ENCODE measurements at places on chromosomes 6 and 20.

- DNase-seq, result no peak
These were observed 282.7 kb downstream of the NRN1 start for GRCh38 chr6:5723841-5724691.

DNA sequence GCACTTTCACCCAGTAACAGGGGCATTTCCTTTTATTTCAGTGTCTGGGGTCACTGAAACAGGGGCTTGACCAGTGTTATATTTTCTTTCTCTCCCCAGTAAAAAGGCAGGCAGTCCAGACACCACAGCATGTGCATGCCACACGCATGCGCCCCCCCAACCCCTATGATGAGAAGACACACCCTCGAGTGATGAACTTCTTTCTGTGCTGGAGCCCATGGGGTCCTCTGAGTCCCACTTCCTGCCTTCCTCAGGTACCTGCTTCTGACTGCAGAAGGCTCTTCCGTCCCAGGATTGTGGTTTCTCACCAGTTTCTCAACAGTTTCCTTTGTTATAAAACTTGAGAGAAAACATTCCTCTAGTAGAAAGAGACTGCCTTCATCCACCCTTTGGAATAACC is 45.7 kb upstream of the TMEM181 start:
- no peak for DNase-seq

- no peak for DNase-seq
These were observed 10.2 kb upstream of the SGK1 start for GRCh38 chr6:134328138-134328537.

- DNase-seq, result no peak
These were observed 85.3 kb downstream of the OGFRL1 start for GRCh38 chr6:71373943-71374342.

DNA sequence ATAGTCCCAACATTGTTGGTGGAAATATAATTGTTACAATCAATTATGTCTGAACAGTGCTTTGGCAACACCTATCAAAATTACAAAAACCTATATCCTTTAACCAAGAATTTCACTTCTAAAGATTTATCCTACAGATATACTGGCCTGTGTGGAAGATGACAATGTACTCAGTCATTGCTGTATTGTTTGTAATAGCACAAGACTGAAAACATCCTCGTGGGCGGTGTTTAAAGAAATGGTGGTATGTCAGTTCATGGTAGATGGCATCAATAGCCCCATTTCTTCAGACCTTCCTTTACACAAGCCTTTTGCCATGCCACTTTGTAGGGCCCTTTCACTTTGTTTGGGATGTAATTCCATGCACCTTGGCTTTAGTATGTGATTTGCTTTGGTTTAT is 9.8 kb upstream of the TPBG start:
- DNase-seq, result no peak

DNA sequence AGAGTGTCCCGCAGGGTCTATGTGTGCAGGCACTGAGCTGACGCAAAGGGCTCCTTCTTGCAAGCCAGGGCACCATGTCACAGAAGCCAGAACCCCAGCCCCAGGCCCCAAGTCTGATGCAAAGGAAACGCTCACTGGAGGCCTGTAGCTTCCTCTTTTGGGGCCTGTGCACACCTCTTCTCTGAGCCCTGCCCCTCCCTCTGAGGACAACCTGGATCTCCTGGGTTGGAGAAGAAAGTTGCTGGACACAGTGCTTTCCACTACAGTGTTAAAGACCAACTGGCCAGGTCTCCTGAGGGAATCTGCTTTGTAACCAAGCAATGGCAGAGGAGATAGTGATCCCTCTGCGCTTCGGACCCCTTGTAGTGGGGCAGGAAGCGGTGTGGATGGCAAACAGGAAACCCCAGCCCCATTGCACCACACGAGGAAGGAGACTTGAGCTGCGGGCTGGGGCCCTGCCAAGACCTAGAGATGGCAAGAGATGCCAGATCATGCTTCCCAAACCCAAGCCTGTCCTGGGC is 90.0 kb downstream of the PRND start:
- no peak for DNase-seq

- DNase-seq, result no peak
These were observed 91.4 kb downstream of the CD83 start for GRCh38 chr6:14209000-14209399.

- DNase-seq, result no peak
These were observed 195.9 kb upstream of the CST7 start for GRCh38 chr20:24753130-24753529.

DNA sequence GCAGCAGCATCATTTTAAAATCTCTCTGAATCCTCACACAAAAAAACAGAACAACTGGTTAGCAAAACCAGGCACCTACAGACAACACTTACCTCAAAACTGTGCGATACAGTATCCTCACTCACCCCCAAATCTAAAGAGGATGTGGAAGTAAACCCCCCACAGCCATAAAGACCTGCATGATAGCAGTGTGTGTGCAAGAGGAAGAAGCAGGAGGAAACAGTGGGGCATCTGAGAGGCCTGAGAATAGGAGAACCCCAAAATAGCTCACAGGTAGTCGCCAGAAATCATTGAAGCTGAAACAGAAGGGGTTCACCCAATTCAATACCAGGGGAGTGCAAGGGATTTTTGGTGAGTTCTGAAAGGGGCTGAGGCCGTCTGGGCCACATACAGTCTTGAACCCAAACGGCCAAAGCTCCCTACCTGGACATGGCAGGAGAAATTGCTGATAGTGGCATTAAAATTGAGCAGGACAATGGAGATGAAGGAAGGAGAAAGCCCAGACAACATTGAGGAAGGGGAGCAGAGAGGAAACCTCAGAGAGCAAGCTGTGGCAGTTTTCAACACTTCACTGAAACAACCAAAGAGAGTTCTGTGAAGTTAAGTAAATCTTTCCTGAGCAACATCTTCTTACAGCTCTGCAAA is 129.7 kb downstream of the FIG4 start:
- DNase-seq, result no peak

GRCh38 chr6:151014404-151015100 is 149.1 kb downstream of the MTHFD1L start:
- DNase-seq, result no peak

DNA sequence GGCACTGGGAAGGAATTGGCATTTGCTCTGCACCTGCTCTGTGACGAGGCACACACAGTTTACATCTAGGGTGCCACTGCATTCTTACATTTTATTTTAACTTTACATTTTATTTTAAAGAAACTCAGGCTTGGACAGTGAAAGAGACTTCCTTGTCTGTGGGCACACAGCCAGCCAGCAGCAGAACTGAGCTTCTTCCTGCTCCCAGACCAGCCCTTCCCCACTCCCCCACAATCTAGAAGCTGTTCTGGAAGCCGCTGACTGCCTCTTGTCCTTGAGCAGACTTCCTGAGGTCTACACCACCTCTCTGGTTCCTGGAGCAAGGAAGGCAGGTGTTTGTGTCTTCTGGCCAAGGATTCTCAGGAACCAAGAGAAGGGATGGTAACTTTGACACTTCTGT is 27.9 kb upstream of the CD93 start:
- DNase-seq, result no peak

DNA sequence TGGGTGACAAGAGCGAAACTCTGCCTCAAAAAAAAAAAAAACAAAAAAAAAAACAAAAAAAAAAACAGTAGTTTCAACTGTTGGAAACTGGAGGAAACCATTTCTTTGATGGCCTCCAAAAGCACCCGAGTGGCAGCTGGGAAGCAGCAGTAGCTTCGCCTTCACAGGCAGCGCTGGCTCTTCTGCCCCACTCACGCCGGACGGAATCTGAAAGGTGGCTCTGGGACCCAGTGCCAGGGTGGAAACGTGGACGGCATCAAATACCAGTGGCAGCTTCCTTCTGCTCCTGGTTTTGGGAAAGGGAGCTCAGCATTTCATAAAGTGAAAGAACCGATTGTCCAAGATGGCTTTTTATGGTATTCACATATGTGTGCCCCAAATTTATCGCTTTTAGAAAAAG is 159.4 kb downstream of the SMOC2 start:
- DNase-seq, result no peak

- DNase-seq, result no peak
These were observed 128.5 kb downstream of the TPBG start for GRCh38 chr6:82492134-82492533.

- DNase-seq, result peak; percentile 89
These were observed 588 bp downstream of the SCAF8 start for GRCh38 chr6:154733626-154734382.

DNA sequence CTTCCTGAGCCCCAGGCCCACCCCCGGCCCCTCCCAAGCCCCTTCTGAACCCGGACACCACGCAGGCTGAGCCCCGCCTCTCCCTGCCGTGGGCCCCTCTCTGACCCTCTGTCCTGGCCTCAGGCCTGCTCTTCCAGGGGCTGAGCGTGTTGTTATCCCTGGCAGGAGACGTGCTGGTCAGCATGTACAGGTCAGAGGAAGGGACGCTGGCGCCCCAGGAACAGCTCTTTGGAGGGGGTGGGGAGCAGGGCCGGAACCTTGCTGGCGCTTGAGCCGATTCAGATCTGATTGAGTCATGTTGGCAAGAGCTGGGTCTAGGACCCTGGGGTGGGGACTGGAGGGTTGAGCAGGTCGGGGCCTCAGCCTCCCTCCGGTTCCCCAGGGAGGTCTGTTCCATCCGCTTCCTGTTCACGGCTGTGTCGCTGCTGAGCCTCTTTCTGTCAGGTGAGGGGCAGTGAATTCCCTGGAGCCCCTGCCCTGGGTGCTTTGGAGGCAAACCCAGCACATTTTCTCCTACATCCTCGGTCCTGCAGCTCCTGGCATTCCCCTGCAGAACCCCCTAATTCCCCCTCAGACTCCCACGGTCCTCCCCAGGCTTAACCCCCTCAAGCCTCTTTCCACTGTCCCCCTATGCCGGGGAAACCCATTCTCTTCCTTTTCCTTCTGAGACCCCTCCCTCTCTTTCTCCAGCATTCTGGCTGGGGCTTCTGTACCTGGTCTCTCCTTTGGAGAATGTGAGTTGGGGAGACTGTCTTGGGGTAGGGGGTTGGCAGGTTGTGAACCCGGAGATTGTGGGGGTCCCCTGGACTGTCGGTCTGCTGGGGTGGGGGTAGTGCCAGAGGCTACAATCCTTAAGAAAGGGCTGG is 2.0 kb downstream of the SPAG4 start:
- peak; percentile 78 for DNase-seq

GRCh38 chr20:42024653-42025052 is 406.5 kb upstream of the CHD6 start:
- no peak for DNase-seq

DNA sequence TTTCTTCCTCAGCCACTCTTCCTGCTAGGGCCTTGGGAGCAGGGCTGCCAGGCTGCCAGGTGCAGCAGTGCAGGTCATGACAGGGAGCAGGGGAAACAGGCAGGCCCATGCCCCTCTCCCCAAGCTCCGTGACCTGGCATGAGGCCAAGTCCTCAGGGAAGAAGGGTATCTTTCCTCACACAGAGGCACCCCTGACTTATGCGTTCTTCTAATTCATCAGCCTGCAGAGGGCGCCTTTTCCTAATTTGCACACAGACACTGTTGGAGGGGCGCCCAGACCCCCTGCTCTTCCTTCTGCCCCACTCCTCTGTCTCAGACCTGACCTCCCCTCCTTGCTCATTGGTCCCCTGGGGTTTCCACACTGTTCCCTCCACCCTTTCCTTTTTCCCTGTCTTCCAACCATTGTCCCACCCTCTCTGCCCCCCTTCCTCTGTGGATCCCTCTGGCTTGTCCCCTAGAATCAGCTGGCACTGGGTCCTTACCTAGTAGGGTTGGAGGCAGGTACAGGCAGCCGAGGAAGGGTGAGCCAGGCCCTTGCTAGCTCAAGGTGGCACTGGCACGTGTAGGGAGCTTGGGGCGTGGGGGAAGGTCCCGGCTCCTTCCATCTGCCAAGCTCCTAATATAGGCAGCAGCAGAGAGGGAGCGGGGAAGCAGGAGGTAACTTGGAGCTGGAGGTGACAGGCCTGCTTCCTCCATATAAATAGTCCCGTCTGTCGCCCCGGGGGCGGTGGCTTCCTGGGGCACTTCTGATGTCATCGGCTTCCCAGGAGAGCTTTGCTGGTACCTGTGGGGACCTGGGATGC is 154.9 kb upstream of the MLN start:
- no peak for DNase-seq

DNA sequence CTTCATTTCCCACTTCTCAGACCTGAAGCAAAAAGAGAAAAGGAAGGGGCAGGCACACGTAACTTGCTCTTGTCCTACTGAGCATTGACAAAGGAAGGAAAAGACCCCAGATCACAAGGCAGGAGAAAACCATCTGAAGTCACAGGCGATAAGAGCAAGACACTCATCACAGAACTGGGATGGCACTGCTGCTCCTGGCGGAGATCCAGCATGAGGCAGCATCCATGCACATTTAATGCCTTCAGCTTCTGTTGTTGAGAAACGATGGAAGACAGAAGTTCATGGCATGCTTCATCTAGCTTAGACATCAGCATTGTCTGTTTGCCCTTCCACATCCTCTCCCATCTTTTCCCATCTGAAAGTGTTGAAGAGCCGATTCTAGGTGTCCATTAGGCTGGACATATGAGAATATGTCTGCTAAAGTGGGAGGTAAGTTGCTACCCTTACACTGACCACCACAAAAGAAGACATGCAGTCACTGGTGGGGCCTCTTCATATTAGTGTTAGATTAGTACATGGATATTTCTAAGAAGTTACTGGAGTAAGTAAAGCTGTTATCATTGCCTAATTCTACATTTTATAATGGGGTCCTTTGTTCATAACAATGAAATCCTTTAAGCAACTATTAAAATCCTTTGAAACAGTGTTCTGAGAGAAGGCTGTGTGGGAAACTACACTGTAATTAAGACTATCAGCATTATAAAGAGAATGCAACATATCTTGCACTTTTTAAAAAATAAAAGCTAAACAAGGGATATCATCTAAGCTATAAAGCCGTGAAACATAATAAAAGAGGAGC is 618.5 kb downstream of the C6orf118 start:
- no peak for DNase-seq

GRCh38 chr6:169851641-169852503 is 100.5 kb downstream of the ERMARD start:
- no peak for DNase-seq

All from HS-5 (cell line).